ENCODE measurements at places on chromosomes 1 and 21.

GRCh38 chr1:225445639-225446594, 18.1 kb upstream of the LBR start:
- peak; percentile 53 for DNase-seq

DNA sequence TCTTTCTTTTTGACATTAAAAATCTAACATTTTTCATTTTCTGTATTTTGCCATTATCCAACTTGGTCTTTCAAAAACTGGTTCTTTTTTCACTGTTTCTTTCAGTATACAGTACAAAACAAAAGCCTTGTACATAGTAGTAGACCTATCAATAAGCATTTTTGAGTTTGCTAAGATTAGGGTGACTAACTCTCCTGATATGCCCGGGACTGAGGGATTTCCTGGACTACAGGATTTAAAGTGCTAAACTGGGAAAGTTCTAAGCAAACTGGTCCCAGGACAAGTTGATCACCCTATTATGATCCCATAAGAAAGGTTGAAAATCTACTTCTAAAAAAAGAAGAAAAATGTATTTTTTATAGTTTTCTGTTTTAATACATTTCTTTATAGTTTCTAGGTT, 120.9 kb downstream of the USP25 start:
- no peak for DNase-seq

DNA sequence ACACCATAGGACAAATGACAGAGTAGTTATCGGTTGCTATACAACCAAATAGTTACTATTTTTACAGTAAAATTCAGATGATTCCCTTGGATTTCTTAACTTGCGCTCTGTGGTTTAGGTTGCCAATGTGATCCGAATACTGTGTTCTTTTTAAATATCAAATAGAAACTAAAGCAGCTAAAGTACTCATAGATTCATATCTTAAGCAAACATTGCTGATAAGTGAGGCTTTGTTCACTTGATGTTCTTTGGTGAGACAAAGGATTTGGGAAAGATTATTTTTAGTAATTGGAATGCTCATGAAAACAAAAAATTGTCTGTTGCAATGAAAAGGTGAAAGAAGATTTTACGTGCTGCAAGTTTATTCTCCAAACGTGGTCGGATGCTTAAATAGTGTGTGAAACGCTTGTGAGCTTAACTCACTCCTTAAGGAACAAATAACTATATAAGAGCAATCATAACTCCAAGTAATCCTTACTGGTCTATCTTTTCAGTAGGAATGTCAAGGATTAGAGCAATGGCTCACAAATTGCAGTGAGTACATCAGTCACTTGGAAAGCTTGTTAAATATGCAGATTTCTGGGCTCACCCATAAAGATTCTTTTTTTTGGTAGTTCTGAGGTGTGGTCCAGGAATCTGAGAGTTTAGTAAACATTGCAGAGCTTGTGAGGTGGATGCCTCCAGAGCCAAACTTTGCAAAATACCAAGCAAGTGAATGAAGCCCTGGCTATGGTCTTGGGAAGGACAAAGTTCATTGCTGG, 31.8 kb upstream of the PDC start:
- DNase-seq, result no peak

DNA sequence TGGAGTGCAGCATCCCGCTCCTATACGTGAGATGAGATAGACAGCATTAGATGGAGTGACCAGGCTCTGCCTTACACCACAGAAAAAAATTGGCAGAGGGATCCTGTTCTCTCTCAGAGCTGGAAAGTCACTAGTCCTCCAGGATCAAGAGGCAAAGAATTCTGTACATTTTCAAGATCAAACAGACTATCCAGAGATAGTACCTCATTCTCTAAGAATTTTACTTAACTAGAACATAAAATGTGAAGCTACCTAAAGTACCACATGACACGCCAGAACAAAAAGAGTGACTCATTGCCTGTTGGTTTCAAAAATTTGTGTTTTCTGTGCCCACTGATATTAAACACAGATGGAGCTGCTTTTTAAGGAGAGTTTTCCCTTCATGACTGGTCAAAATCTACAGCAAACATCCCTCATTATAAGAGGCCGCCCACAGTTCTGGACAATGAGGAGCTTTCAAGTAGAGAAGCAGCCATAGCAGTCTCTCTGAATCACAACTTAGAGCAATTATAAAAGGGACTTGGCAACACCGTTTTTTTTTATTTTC, 32.3 kb downstream of the CD160 start:
- DNase-seq, result no peak

DNA sequence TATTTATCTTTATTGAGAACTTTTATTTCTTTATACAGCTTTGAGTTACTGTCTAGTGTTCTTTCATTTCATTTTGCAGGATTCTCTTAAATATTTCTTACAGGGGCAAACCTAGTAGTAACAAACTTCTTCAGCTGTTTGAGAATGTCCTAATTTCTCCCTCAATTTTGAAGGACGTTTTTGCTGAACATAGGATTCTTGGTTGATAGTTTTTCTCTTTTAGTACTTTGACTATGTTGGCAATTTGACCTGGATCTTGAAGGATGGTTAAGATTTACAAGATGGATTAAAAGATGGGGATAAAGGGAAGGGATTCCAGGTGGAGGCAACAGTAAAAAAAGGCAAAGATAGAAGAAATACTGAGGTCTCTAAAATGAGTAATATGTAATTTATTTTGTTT, 38.9 kb downstream of the XPR1 start:
- DNase-seq, result no peak

DNA sequence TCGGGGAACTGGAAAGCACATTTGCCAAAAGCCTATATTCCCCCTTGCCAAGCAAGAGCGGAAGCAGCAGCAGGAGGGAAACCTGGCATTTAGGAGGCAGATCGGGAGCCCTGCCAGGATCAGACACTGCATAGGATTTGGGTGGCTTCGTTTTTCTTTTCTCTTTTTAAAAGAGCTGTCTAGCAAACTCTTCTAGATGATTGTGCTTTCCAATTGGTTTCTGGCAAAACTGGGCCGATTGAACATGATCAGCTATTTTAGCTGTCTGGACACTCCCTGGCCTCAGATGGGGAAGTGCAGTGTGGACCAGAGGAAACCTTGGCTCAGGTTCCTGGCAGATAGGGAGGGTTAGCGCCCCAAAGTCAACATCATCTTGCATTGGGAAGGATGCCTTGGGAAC, 414.0 kb upstream of the KAZN start:
- no peak for DNase-seq

DNA sequence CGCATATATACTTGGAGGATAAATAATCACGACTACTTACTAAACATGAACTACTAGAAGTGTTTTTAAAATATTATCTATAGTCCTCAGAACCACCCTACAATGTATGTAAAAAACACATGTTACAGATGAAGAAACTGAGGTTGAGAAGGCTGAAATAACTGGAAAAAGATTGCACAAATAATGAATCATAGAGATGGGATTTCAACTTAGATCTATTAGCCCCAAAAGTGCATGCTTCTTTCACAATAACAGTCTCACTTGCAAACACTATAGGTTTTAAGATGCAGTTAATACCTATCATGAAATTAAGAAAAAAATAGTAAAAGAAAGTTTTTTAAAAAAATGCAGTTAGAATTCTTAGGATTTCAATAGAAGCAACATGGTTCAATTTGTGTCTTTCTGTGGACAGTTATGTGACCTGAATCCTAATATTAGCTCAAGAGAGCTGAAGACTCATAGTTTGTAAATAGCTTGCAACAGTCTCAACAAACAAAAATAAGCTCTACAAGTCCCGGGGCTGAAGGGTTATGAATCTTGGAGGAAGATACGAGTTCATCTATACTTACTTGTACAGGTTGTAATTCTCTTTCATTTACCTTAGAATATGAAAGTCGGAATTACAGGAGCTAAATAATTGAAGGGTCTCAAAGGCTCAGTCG, 58.6 kb upstream of the NTPCR start:
- no peak for DNase-seq

DNA sequence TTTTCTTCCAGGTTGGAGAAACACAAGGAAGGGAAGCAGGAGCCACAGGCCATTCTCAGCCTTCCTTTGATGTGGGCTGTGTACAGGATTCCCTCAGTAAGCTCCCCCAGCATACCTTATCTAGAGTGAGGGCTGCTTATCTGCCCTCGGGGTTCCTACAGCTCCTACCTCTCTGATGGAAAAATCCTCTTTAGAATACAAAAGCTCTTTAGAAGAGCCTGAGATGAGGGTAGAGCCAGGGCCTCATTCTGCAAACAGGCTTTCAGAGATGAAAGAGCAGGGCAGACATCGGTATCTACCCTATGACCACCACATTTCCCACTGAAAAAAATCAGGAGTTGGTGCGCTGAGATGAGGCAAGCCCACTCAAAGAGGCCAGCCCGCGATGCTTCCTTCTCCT, 85.1 kb downstream of the PLPP3 start:
- DNase-seq, result no peak

- DNase-seq, result no peak
These were observed 528.5 kb downstream of the ADGRL2 start for GRCh38 chr1:82329226-82329625.

- DNase-seq, result no peak
These were observed 4.9 kb downstream of the CGN start for GRCh38 chr1:151516031-151516511.

- DNase-seq, result no peak
These were observed 49.0 kb downstream of the LTN1 start for GRCh38 chr21:28943631-28944030.

- no peak for DNase-seq
These were observed 128.5 kb upstream of the GALNT2 start for GRCh38 chr1:229938551-229938950.

DNA sequence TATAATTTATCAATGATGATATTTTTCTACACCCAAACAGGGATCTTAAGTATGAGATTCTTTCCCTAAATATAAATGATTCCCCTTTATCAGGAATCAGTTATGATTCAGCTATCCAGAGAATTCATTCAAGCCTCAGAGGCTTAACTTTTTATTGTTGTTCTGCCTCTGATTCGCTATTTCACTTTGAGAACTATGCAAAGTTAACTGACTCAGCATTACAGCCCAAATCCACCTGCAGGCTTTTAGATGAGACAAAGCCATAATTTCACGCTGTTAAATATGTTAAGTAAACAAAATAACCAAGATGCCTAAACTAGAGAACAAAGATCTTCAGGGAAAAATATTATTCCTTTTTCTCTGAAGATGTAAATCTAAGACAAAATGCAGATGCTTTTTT, 8.5 kb downstream of the SCYL3 start:
- no peak for DNase-seq

DNA sequence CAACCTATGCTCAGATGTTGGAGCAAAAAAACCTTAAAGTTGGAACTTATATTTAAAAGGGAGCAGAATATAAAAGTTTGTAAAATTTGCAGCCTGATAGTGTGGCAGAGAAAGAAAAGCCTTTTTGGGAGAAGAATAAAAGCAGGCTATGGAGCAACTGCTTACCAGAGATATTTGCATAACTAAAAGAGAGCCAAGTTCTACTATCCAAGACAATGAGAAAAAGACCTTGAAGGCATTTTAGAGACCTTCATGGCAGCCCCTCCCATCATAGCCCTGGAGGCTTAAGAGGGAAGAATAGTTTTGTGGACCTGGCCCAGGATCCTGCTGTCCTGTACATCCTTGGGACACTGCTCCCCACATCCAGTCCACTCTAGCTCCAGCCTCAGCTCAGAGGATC, 312.5 kb upstream of the ZRANB2 start:
- no peak for DNase-seq
